Activated naive CD4-positive, alpha-beta T cell treated with anti-CD3 and anti-CD28 coated beads, Interleukin-2, amount 50 U/mL, for 72 hours (primary cell): ENCODE measurements at places on chromosomes 2 and 18. TPM values are rescaled to one million over a fixed set of nuclear protein-coding genes. Genes with fewer than 3 reads are reported as not detected.

C1GALT1C1L gene
- total RNA-seq, result 0.21 TPM

POMC gene
- total RNA-seq, result 7.8 TPM

FHOD3 gene
- total RNA-seq, result not detected

MC4R gene
- total RNA-seq, result not detected

KCNIP3 gene
- not detected for total RNA-seq

HOXD9 gene
- not detected for total RNA-seq

GRCh38 chr2:239938651-239939486, 86.3 kb downstream of the NDUFA10 start:
- DNase-seq, result peak; percentile 42

DNA sequence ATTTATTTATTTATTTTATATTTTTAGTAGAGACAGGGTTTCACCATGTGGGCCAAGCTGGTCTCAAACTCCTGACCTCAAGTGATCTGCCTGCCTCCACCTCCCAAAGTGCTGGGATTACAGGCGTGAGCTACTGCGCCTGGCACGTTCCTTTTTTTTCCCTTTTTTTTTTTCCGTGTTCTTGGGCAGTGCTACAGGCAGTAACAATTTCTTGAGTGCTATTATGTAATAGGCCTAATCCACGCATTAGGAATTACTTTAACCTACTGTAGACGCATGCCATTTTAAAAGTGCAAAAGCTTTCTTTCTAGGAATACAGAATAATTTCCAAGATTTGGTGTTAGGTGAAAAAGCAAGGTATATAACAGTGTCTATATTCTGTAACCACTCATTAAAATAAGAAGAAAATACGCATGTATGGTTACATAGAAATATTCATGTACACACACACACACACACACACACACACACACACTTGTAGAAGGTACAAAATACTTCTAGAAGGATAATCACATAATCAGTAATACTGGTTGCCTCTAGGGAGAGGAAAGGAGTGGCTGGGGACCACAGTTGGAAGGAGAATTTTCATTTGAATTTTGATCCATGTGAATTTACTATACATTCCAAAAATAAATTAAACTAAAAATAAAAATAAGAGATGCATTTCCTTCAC, 92.3 kb downstream of the METTL8 start:
- no peak for DNase-seq

GRCh38 chr18:58109256-58109655, 65.2 kb downstream of the NEDD4L start:
- DNase-seq, result no peak

GRCh38 chr2:86028766-86029381, 76.8 kb downstream of the POLR1A start:
- DNase-seq, result no peak

DNA sequence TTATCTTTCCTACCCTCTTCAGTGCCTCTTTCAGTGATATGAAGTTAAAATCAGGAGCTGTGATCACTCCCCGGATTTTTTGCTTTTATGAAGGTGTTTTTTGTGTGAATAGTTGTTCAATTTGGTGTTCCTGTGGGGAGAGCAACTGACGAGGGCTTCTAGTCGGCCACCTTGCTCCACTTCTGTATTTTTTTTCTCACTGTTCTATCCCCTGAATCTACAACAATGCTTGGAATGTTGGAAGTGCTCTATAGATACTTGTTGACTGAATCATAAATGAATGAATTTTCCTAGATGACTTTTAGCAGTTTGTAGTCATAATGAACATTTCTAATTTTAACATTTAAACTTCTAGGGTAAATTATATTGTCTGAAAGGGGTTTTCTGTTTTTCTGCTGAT, 247.3 kb downstream of the ZNF385B start:
- no peak for DNase-seq
